Type B pancreatic cell (in vitro differentiated cells): ENCODE measurements at places on chromosomes 5 and 9.

- DNase-seq, result no peak
Measured at GRCh38 chr9:113528088-113528487, 64.6 kb downstream of the RGS3 start.

GRCh38 chr9:31776471-31776870 is 608.0 kb upstream of the ACO1 start:
- no peak for DNase-seq

DNA sequence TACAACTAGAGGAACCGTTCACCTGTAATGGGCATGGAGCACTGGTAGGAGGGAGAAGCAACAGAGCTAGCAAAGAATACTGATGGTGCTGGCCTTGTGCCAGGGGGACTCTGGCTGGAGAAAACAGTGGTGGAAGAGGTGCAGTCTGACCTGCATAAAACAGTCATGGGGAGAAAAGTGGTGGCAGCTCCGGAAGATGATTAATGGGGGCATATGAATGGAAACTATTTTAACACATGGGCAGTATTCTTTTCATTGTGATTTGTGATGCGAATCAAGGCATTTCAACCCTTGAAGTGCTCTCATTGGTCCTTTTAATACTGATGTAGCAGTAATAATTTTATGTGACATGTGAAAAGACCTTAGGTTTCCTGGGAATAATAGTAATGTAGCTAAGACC is 219.6 kb downstream of the ADAMTS6 start:
- DNase-seq, result no peak

GRCh38 chr9:126623314-126623666 is 9.6 kb downstream of the LMX1B start:
- no peak for DNase-seq

- no peak for DNase-seq
Measured at GRCh38 chr9:78470216-78470615, 173.3 kb downstream of the PSAT1 start.

- no peak for DNase-seq
Measured at GRCh38 chr5:22787807-22788206, 65.3 kb downstream of the CDH12 start.

GRCh38 chr5:98463676-98464075 is 309.8 kb upstream of the RGMB start:
- no peak for DNase-seq

- DNase-seq, result no peak
Measured at GRCh38 chr9:70481471-70481870, 67.0 kb upstream of the KLF9 start.

DNA sequence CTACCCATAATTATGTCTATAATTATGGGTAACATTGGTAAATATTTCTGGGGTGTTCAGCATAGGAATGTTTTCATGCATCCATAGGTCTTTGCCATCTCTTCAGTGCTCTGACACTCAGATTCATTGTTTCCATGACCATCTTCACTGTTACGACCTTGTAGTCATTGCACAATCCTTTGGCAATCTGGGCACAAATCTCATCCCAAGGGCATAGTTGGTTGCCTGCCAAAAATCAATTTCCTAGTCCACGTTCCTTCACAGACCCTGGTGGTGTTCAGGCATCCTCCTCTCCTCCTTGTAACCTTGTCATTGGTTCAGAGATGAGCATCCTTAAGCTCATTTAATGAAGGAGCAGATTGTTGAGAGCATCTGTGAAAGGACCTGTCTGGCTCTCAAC is 1400.7 kb downstream of the CDH12 start:
- no peak for DNase-seq

DNA sequence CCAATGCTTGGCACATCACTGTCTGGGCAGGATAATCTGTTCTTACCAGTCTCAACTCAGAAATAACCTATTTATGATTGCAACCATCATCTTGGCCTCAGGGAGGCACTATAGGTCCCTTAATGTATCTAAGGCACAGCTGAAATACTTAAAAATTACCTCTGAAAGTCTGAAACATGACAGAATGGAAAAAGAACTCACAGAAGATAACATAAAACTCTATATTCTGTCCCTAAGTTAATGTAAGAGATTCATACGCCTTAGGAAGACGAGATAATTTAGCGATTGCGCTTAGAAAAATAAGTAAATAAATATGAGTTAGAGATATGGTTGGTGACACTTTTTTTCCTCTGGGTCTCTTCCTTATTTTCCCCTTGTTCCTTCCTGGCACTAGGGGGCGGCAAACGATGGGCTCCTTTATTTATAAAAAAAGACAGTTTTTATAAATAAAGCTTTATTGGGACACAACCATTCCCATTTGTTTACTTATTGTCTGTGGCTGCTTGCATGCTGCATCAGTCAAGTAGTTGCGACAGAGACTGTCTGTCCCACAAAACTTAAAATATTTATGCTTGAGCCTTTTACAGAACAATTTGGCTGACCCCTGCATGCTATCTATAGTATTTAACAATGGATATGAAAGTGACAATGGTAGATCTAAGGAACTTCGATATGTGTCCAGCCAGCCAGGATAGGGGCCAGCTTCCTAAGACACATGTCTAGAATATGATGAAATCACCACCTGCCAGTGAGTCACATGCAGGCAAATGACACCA is 79.6 kb downstream of the PDE4D start:
- no peak for DNase-seq

GRCh38 chr9:129597355-129598088 is 23.4 kb downstream of the C9orf50 start:
- peak; percentile 83 for DNase-seq

GRCh38 chr5:69431424-69432303 is 16.7 kb downstream of the MARVELD2 start:
- no peak for DNase-seq

DNA sequence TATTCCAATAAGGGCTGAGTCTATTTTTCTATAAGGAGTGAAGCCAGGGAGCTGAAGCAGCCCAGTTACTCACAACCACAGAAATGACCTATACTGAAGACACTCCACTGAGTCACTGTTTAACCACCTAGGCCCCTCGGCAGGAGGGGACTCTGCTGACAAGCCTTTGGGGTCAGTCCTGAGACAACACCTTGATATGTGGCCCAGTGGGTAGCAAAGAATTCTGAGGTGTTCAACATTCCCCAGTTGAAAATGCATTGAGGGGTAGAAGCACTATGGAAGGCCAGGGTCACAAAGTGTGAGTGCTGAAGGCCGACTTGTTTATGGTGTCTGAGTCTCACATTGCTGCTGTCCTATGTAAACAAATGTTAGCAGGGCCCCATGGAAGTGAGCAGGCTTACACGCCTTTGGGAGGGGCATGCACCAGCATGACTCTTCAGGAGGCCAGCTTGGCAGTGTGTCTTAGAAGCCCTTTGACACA is 112.6 kb upstream of the NFIL3 start:
- no peak for DNase-seq

- no peak for DNase-seq
Measured at GRCh38 chr9:72133365-72134035, 15.7 kb upstream of the GDA start.

- DNase-seq, result no peak
Measured at GRCh38 chr5:142740474-142741242, 29.5 kb upstream of the ARHGAP26 start.

- DNase-seq, result no peak
Measured at GRCh38 chr5:179292681-179293635, 52.3 kb downstream of the ADAMTS2 start.

GRCh38 chr5:36656556-36656955 is 50.1 kb downstream of the SLC1A3 start:
- DNase-seq, result no peak

DNA sequence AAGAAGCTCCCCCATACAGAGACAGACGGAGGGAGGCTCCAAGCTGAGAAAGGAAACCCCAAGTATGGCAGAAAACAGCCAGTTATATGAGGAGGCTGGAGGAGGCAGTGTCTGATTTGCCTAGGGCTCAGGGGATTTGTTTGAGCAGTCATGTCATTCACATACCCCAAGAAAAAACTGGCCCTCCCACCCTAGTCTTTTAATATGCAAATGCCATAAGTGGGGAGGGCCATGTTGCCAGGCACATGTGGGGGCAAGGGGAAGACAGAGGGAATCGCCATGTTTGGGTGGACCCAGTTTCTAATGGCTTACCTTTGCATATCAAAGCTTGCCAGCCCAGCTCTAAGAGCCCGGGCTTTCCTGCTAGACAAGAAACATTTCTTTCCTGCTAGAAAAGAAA is 1163.8 kb downstream of the TAF11L14 start:
- no peak for DNase-seq

GRCh38 chr9:83633255-83633654 is 10.3 kb downstream of the IDNK start:
- DNase-seq, result no peak

GRCh38 chr5:50995285-50995942 is 329.0 kb downstream of the PARP8 start:
- no peak for DNase-seq

DNA sequence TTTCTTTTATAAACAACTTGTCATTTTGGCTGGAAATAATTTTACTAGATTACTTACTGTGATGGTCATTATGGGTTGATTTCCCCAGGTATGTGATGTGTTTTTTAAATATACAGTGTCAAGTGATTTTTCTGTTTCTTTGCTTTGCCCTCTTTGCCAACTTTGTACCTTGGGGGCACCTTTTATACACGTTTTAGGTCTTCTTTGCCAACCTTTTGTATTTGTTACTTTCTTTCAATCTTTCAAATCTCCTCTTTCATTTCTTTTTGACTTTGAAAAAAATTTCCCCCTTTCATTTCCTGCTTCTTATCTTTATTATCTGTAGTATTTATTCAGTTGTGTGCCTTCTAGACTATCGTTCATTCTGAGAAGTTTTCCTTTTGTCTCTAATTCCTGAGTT is 65.4 kb upstream of the DHFR start:
- DNase-seq, result no peak

DNA sequence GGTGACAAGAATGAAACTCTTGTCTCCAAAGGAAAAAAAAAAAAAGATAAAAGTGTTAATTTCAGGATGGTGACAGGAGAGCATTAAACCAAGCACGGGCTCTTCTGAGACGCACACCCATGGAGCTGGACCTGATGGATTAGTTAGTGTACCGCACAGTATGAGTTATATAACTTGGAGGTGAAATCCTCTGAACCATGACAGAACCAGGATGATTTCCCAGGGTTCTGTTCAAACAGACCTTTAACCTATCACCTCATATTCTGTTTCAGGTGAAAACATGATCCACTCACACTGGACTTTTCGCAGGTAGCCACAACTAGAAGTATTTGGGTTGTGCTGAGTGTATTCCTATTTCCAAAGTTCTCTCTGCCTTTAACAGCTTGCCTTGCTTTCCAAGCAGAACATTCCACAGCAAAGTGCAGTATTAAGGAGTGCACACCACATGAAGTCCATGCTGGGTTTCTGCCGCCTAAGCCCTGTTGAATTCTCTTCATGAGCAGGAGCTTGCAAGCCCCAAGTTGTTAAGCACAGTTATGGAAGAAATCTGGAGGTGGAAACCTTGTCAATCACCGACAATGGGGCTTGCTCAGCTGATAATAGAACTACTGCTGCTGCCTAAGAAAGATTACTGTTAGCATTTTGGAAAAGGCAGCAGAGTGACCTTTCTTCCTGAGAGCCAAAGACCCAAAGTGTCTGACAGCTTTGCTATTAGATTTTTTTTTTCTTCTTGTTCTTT is 461.7 kb downstream of the TLE1 start:
- no peak for DNase-seq

DNA sequence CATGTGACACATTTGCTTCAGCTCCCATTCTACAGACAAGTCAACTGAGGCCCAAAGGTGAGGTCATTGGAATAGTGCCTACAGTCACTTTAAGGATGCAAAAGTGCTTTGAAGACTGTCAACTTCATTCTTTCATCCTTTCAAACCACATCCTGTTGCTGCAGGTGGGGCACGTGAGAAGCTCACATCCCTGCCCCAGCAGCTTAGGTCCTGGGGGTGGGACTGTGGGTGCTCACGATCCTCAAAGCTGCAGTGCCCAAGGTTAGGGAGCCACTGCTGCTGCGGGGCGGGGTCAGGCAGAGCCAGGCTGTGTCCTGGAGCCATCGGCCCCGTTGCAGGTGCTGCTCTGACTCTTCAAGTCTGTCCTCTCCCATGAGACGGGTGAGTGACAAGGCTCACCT is 57.9 kb upstream of the IER5L start:
- DNase-seq, result no peak

- no peak for DNase-seq
Measured at GRCh38 chr9:652914-653313, 188.6 kb upstream of the DMRT1 start.

GRCh38 chr5:36228505-36228904 is 13.2 kb downstream of the NADK2 start:
- DNase-seq, result no peak

DNA sequence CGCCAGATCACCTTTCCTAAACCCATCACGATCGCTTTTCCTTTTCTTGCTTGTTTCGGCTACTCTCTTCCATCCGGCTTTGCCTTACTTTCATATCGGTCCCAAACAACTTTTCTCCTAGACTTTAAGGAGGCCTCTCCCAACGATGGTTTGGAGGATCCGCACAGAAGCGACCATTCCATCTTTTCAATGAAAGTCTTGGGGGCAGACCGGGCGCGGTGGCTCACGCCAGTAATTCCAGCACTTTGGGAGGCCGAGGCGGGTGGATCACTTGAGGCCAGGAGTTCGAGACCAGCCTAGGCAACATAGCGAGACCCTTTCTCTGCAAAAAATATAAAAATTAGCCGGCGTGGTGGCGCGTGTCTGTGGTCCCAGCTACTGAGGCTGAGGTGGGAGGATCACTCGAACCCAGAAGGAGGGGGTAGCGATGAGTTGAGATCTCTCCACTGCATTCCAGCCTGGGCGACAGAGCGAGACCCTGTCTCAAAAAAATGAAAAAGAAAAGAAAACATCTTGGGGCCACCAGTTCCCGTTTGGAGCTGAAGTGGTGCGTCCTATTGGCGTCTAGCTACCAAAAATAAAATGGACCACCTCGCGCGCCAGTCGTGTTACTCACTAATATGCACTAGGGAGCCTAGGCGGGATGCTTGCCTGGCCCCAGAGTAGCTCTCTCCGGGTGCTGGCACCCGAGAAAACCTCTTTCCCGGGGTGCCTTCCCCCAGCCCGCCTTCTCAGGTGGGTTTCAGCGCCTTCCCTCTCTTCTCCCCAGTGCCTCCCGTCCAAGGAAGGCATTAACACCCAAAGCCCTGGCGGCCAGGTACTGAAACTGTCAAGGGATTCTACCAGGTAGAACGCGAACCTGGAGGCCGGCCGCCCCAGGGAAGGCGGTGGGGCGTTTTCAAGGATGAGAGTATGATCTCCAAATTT is 800 bp upstream of the AP3B1 start:
- DNase-seq, result no peak

GRCh38 chr9:26399556-26399955 is 493.0 kb downstream of the CAAP1 start:
- DNase-seq, result no peak

DNA sequence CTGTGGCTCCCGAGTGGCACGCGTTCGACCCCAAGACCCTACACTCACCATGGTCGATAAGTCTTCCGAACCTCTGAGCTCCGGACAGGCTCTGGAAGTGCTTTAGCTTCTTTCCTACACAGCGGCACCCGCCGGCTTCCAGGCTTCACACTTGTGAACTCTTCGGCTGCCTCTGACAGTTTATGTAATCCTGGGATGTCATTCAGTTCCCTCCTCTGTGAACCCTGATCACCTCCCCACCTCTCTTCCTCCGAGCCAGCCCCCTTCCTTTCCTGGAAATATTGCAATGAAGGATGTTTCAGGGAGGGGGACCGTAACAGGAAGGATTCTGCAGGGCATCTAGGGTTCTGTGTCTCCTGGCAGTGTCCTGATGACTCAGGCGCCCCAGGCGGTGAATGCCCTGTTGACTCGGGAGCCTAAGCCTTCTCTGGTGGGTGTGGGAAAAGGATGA is at the start of gene CD14:
TSS of gene CD14 (minus strand) at position 155 of the 451 bp plus-strand sequence. CDS start at position 51, 104 bp downstream.
- no peak for DNase-seq
